ENCODE measurements at places on chromosomes 3 and 15.

DNA sequence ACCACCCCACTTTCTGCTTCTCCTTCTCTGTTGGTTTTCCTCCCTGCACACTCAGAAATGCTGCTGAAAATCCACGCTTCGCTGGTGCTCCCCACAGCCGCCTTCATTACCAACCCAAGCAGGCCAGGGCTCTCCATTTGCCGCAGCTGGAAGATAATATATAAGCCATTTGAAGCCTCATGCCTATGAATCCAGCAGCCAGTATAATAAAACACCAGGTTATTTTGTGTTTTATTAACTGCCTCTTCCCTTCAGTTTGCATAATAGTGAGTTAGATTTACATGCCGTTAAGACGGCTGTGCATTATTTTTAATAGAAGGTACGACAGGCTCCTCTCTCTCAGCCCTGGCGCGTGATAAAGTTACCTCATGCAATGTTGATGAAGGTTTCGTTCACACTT lies 86.6 kb downstream of the TOP2B start:
- no peak for DNase-seq

- no peak for DNase-seq
These were observed at the start of gene CTSH for GRCh38 chr15:78944669-78945407. Gene CTSH, minus strand, starts transcription at chr15:78945046. Its CDS starts 65 bp downstream, at chr15:78944981.

DNA sequence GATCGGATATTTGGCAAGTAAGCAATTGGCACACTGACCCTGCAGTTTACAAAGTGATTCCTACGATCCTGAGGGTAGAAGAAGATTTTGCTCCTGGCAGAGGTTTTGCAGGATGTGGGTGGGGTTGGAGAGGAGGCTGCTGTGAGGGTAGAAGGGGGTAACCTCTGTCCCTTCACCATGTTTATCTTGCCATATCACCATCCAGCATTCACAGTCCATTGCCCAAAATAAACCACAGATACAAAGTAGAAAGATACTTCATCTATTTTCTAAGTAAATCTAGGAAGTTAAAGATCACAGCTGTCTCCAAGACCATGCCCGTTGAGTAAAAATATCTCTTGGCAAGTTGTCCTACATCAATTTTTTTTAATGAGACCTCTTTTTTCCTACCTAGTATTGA lies 51.6 kb downstream of the LIPC start:
- no peak for DNase-seq

- no peak for DNase-seq
These were observed 19.0 kb upstream of the C3orf49 start for GRCh38 chr3:63800097-63800496.

GRCh38 chr3:111418391-111418790 lies 123.6 kb upstream of the CD96 start:
- no peak for DNase-seq

GRCh38 chr3:134374105-134374790 lies at the start of gene AMOTL2:
Gene AMOTL2, minus strand, starts transcription at chr3:134374447. Its CDS starts 3,014 bp downstream, at chr3:134371433.
- peak; percentile 89 for DNase-seq

DNA sequence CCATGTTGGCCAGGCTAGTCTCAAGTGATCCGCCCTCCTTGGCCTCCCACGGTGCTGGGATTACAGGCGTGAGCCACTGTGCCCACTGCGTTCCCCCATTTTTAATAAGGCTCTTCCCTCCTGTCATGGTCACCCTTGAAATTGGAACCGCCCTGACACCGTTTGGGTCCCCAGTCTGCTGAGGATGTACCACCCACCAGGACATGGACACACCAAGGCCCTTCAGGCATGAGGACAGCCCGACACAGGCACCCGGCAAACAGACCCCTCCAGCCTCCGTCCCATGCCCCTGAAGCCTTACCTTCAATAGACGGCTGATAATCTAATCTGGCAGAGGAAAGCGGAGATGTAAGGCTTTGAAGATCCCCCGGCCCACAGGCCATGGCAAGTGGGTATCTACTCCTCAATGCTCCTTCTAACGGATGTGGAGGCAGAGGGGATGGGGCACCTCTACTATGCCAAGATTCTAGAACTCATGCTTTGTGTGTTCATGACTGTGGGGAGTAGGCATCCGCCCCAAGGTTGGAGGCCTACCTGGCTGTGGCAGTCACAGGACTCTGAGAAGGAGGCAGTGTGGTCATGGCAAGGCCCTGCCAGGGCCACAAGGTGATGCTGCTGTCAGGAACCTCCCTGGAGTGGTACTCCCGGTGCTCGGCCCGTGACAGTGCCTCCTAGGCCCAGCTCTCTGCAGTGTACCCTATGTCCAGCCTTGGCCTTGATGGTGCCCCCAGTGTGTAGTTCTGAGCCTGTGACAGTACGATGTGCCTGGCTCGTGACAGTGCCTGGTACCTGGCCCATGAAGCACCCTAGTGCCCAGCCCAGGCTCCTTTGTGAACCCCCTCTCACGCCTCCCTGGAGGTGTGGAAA lies 18.6 kb upstream of the PRSS50 start:
- DNase-seq, result no peak

- no peak for DNase-seq
These were observed 86.8 kb downstream of the CYP19A1 start for GRCh38 chr15:51251556-51251955.
